ENCODE measurements at places on chromosomes 2 and 18.

GRCh38 chr2:72141881-72142451, 5.7 kb downstream of the CYP26B1 start:
- DNase-seq = no peak

DNA sequence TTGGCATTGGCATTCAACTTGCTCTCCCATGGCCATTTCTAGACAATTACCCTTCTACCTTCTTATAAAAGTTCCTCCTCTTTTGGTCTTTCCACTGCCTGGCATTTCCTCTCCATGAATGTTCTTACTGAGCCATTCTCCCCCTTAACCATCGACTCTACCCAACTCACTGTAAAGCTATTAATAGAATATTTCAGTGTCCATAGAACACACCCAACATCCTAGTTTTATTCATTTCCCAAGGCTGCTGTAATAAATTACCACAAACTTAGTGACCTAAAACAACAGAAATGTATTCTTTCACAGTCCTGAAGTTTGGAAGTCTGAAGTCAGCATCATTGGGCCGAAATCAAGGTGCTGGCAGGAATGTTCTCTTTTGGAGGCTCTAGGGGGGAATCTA, 170.0 kb upstream of the ATP5MC3 start:
- DNase-seq = no peak

DNA sequence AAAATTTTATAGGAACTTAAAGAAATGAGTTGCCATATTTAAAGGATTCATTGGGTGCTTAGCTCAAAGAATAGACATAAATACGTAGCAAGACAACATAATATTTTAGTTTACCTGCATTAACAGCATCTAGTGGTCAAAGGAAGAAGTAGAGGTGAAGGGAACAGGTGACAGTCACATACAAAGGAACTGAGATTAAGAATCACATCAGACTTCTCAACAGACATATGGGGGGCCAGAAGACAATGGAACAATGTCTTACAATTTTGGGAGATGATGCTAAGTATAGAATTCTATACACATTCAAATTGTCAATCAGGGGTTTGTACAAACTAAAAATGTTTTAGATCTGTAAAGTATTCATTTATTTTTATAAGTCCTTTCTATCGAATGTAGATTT, 38.6 kb upstream of the CCDC102B start:
- no peak for DNase-seq

DNA sequence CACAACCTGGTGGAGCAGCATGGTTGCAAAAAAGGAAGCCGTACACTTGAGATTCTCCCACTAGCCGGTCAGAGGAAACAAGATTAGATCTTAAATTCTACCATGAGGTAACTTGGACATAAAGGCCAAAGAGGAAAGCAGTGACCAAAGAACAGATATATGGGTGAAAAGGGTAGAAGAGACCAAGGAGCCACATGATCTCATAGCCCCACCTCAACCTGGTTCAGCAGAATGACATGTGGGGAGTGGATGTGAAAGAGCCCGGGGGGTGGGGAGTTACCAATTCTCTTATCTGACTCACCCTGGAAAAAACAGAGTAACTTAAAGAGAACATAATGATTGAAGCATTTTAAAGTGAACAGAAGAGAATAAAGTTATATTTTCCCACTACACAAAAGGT, 683.0 kb downstream of the DSC3 start:
- no peak for DNase-seq

DNA sequence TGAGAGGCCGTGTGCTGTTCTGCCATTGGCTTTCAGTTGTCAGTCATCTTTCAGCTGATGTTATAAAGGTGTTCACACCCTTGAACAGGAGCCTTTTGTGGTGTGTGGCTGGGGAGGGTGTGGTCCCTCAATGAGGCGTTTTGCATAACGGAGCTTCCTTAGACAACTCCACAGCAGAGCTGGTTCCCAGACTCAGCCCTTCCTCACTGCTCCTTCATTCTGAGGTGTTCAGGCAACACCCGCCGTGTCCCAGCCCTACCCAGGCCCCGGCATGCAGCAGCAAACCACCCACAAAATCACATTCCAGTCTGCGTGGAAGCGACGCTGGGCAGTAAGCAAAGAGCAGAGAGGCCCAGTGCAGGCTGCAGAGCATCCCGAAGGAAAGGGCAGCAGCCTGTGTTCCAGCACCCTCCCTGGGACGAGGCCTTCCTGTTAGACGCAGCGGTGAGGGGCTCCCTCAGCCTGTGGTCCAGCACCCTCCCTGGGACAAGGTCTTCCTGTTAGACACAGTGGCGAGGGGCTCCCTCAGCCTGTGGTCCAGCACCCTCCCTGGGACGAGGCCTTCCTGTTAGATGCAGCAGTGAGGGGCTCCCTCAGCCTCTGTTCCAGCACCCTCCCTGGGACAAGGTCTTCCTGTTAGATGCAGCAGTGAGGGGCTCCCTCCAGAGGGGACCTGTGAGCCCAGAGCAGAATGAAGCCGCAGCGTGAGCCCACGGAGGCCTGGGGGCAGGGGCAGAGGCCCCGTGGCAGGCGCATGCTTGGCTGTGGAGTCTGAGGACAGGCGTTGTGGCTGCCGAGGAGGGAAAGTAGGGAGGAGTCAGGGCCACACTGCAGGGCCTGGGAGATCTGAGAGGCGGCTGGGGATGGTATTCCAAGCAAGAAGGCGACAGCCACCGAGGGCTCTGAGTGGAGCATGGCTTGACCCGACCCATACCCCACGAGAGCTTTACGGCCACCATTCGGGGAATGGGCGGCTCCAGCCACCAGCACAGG, 201.8 kb upstream of the HDAC4 start:
- DNase-seq = no peak

GRCh38 chr2:232353096-232353495, 25.5 kb upstream of the ALPP start:
- DNase-seq = no peak

DNA sequence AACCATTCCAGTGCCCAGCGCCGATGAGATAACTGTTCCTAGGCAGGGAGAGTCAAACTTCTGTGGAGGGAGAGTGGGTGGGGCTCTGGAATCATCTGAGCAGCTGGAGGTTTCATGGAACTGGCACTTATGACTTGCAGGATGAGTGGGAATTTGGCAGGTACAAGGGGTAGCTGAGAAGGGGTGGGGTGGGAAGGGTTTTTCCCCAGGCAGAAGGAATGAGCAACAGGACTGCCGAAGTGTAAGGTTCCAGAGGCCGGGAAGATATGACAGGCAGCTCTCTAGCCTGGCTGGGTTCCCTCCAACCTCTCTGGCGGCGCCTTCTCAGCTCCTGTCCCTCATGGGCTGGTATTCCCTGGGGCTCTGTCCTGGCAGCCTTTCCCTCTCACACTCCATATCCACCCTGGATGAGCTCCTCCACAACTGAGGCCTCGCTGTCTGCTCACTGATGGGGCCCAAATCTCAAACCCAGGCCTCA, 2.5 kb upstream of the TET3 start:
- no peak for DNase-seq

GRCh38 chr2:76027761-76028160, 317.0 kb upstream of the GCFC2 start:
- DNase-seq = no peak

DNA sequence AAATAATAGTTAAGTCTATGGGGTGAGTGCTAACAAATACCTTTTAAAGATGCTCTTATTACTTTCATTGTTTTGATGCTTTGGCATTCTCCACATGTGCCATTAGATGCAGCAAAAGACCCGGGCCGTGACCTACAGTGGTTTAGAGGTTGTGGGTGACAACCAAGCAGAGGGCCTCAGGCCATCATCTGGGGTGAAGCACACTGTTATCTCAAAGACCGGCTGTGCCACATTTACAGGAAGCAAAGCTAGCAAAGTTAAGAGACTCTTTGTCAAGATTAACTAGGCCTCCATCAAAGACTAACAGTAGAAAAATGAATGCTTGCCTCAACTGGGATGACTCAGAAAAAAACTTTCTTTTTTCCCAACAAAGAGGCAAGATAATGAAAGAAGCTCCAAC, 695.3 kb downstream of the SATB2 start:
- DNase-seq = no peak

DNA sequence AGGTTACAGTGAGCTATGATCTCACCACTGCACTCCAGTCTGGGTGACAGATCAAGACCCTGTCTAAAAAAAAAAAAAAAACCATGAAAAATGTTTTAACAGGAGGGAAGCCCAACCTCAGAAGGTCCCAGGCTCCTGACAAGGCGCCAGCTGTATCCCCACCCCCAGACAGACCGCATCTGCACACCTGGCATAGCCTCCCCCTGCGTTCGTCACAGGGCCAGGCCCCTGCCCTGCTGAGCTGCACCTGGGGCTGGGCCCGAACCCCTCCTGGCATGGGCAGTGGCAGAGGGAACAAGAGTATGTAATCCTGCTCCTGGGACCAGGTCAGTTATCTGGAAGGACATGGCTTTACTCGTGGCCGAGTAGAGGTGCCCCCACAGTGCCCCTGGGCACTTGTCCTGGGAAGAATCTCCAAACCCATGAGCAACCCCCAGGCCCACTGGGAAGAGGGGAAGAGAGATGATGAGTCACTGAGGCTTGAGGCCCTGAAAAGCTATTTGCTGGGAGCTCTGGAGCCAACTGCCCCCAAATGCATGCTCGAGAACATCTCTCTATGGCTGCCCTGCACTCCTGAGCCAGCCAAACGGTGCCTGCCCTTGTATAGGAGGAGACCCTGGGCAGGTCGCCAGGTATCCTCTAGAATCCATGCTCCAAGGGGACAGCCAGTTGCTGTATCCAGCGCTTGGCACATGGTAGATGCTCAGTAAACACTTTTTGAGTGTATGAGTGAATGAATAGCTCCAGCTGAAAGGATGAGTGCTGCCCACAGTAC, 265.5 kb downstream of the ATAD2B start:
- no peak for DNase-seq

GRCh38 chr2:60446413-60447267, 106.8 kb downstream of the BCL11A start:
- DNase-seq = no peak

DNA sequence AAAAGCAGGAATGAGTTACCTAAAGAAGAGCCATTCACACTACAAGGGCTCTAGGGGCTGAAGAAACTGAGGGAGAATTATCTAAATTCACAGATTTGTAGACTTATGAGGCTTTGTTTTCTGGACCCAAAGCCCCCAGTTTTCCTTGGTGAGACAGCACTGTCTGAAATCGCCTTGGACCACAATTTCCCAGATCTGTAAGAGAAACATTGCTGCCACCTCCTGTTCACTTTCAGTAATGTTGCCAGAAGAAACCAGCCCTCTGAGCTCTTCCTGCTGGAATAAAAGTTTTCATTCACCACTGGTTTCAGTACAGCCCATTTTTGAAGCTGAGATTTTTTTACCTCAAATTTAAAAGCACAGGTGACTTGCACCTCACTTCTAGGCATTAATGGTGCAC, 169.2 kb downstream of the CDH20 start:
- no peak for DNase-seq

- DNase-seq = no peak
These were observed 47.1 kb downstream of the DDX1 start for GRCh38 chr2:15638720-15639119.

DNA sequence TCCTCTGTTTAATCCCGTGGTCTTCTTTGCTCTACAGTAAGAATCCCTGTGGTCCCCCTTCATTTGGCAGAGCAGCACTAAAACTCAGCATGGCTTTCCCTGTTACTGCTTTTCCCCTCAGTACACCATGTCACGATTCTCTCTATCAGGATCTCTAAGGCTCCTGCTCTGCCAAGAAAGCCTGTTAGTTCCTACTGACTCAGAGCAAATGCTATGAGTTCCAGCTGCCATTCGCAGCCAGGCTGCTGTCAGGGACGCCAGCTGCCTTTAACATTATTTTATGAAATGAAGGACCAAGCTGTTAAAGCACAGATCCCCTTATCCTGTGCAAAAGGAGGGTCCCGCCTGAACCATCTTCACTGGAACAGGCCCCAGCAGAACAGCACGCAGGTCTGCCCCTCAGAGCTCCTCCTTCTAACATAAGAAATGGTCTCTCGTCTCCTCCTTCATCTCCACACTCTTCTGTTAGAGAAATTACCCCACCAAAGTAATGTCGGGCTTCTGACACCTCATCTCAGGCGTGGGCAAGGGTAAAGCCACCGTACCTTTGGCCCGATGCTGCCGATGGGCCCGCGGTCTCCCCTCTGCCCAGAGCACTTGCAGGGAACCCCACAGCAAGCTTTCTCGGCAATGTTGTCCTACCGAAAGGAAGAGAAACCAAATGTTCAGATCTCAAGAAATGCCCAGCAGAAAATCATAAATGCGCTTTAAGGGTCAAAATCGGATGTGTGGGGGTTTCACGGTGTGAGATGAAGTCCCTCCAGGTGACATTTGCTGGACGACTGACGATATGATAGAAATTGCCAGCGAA, 52.6 kb downstream of the COL6A3 start:
- DNase-seq = no peak

DNA sequence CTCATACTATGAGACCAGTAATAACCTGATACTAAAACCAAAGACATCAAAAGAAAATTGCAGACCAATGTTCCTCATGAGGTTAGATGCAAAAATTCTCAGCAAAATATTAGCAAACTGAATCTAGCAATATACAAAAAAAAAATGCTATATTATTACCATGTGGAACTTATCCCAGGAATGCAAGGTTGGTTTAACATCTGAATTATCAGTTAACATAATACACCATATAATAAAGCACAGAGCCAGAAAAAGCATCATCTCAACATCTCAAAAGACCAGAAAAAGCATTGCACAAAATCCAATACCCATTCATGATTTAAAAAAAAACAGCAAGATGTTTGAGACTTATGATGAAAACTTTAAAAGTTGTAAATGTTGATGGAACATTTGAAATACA, 8.3 kb upstream of the ZCCHC2 start:
- DNase-seq = no peak

DNA sequence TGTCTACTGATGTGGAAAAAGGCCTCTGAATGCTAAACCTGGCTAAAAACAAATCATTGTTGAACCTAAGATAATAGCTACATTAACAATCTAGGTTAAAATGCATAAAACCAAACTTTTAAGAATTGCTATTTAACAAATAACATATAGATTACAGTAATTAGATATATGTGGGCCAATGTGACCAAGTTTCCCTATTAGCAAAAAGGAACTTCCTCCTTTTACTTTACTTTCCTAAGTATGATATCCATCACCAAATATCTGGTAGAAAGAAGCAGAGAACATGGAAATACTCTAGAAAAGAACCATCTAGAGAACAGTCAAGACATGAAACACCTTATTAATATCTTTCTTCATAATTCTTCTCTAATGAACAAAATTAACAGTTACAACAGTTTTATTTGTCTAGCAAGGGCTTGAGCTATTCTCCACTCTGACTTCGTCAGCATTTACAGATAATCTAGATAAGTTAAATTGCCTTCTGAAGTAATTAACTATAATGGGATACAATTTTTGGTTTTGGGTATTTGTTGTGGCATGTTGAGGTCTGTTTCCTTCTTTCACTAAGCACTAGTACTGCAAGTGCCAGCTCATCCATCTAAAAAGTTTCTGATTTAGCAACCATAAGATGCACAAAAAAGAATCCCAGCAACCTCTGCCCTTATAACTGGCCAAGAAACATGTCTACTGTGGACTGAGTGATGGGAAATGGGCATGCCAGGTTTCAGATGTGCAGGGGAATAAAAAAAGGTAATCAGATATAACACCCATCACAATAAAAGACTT, 53.3 kb downstream of the MEMO1 start:
- DNase-seq = no peak

- peak; percentile 39 for DNase-seq
These were observed at the start of gene KCTD1 for GRCh38 chr18:26548415-26549262. KCTD1 (minus strand) TSS chr18:26548553; CDS start chr18:26548536, 17 bp downstream.

- no peak for DNase-seq
These were observed 11.8 kb downstream of the ARHGAP15 start for GRCh38 chr2:143140864-143141661.

Data from T-helper 1 cell (primary cell).